Putamen (tissue), 1 donor: ENCODE measurements at places on chromosomes 4 and X.

GRCh38 chr4:114807759-114808404, 209.3 kb downstream of the UGT8 start:
- DNase-seq, result no peak

GRCh38 chr4:77473509-77473908, 132.1 kb upstream of the CXCL13 start:
- no peak for DNase-seq

DNA sequence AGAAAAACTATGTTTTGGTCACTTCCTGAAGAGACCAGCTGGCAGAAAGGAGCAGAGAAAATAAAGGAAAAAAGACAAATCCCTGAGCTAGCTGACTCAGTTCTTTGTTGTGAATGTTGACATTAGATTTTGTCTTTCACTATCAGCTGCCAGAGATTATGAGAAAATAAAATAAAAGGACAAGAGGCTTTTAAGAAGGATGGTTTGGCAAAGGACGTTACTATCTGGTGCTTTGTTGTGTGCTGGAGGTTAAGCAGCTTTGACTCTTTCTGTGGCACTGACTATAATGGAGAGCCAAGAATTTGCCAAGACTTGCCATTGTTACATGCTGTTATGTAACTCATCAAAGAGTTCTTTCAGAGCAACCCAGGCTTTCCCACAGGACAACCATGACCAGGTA, 12.1 kb downstream of the ASB5 start:
- DNase-seq, result no peak

DNA sequence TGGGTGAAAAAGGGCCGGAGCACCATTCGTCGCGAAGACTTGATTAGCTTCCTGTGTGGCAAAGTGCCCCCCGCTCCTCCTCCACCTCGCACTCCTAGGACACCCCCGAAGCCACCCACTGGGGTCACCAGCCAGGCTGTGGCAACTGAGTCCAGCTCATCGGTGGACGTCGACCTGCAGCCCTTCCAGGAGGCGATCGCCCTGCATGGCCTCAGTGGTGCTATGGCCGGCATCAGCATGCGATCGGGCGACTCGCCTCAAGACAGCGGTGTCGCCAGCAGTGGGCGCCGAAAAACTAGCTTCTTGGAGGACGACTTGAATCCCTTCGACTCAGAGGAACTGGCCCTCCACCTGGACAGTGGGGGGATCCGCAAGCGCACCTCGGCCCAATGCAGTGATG, 126.8 kb upstream of the CXorf66 start:
- DNase-seq, result no peak

DNA sequence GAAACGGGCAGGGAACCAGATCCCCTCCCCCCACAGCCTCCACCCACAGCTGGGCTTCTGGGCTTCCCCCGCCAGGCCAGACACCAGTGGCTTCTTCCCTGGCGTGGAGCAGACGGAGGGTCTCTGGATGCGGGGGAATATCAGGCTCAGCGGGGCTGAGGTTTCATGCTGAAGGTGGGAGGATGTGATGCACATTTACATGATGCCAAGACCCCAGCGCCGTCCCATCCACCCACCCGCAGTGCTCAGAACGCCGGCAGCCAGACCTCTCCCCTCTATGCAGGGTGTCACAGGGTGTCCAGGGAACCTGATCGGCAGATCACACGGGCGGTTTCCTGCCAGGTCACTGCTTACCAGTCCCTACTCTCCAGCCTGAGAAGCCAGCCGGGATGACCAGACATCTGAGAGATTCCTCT, 12.8 kb upstream of the TNIP2 start:
- no peak for DNase-seq

- no peak for DNase-seq
Observed at GRCh38 chr4:12178614-12179610, 750.2 kb upstream of the HS3ST1 start.

DNA sequence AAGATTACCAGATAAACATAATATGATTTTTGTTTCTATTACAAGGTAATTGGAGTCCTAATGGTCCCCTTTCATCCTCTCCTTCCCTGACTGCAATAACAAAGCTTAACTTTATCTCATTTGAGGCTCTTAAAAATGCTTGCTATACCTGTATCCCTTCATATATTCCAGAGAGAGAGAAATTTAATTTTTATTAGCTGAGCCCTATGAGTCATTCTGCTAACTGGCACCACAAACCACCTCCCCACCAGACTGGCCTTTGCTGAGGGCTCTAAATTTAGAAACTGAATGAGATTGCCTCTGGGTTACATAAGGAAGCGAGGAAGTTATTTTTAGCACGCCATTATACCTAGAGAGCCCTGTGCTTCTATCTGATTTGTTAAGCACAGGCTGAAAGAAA, 27.4 kb downstream of the CBLL2 start:
- peak; percentile 29 for DNase-seq

GRCh38 chrX:88977835-88978234, 230.8 kb downstream of the CPXCR1 start:
- DNase-seq, result no peak

DNA sequence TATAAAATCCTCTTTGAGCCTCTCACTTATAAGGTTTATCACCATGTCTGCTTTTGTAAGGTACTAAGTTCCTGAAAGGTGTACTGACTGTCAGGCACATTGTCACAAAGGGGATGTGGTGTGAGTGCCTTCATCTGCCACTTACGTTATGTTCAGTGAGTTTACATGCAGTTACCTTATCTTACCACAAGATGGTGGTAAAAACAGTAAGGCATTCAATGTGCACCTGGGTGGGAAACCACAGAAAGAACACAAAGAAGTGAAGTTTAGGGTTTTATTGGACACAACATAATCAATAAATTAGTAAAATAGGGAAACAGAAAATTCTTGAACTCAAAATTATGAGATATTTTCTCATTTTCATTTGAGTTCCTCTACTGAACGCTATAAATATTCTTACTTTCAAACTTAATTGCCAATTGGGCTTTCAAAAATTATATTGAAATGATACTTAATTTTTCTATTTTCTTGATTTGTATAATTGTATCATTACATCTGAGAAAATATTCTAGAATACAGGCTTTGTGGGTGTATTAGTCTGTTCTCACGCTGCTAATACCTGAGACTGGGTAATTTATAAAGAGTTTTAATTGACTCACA, 650.8 kb downstream of the PCDH7 start:
- DNase-seq, result peak; percentile 11

- no peak for DNase-seq
Observed at GRCh38 chr4:8374851-8375649, 65.5 kb downstream of the ACOX3 start.

- no peak for DNase-seq
Observed at GRCh38 chrX:17994429-17994828, 133.3 kb upstream of the RAI2 start.

GRCh38 chr4:51906167-51906958, 63.4 kb downstream of the DCUN1D4 start:
- no peak for DNase-seq

- no peak for DNase-seq
Observed at GRCh38 chr4:138894011-138894410, 121.6 kb upstream of the NOCT start.

DNA sequence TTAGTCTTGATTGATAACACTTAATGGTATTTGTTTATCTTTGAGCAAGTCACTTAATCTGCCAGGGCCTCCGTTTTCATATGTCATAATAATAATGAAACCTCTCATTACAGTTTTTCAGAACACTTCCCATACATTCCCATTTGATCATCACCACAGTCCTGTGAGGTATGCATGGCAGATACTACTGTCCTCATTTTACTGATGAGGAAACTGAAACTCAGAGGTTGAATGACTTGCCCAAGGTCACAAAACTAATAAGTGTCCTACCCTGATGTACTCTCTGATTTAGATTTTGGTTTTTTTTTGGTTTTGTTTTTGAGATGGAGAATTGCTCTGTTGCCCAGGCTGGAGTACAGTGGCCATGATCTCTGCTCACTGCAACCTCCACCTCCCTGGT, 25.7 kb downstream of the ZFX start:
- DNase-seq, result no peak

GRCh38 chr4:174999407-174999806, 81.2 kb downstream of the ADAM29 start:
- no peak for DNase-seq

DNA sequence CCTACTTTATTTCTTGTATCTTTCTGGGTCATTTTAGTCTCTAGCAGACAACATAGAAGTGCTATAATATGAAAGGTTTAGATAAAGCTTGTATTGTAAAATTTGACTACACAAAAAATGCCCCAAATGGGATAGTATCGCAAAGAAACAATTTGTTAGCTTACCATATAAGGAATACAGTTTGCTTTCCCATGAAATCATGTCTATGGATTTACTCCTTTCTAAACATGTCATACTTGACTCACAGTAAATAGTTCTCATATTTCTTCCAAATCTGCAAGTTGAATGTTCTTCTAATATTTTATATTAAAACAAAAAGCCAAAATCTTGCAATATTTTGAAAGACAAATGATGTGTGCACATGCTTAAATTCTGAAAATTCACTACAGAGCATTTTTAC, 103.9 kb downstream of the PPA2 start:
- no peak for DNase-seq

DNA sequence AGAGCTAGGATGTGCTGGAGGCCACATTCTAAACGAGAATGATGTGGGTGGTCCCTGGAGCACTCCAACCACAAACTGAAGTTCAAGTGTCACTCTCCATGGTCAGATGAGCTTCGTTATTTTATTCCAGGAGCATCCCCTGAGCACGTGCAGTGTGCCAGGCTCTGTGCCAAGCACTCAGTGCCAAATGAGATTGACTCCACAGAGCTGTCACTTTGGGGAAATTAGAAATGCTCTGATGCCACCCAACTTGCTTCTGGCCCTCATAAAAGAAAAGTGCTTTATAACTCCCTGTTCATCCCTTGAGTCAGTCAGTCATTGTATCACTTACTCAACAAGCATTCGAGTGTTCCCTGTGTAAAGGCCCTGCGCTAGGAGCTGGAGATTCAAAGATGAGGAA, 91.2 kb downstream of the RTL5 start:
- no peak for DNase-seq

GRCh38 chrX:87702795-87703194, 185.2 kb downstream of the KLHL4 start:
- DNase-seq, result no peak

DNA sequence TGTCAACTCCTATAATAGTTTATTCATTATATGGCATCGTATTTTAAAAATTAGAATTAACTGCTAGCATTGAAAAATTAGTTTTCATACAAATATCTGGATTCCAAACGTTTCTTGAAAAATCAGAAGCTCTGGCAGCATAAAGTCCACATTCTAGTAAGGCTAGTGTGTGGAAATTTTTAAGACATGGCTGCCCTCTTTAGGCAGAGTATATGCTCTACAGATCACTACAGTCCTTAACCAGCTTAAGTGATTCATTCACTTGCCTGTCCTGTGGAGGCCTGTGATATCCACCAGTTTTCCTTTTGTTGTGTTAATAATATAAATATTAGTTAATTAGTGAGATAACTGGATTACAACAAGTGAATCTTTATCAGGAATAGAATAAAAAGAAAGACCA, 287.2 kb downstream of the OPHN1 start:
- peak; percentile 2 for DNase-seq

- no peak for DNase-seq
Observed at GRCh38 chr4:2248044-2248780, 6.3 kb upstream of the HAUS3 start.

DNA sequence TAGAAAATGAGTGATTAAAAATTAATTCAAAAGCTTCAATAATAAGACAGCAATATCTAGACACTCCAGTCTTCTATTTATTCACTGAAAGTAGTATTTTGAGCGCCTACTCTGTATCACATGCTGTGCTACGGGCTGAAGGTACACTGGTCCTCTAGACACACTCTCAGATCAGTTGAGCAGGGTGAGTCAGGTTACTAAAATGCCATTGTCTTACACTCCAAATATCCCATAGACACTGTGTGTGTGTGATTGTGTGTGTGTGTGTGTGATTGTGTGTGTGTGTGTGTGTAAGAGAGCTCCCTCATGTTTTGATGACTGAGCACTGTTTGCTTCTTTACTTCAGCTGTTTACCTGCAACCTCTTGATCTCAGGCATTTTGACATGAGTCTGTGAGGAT, 342.8 kb upstream of the BOD1L1 start:
- DNase-seq, result no peak

DNA sequence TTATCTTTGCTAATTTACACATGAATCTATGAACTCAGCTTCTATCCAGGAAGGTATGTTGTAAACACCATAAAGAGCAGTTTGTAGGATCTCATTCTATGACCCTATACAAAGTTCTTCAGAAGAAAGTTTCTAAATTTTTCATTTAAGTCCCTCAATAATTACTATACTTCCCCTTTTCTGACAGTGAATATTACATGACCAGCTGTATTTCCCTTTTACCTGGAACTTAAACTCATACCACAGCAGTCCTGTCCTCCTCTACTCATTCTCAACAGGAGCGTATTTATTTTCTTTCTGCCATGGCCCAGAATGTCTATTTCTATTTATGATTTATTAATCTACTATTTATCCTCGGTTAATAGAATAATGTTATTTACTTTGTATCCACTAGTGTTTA, 15.8 kb downstream of the RASGEF1B start:
- no peak for DNase-seq

- no peak for DNase-seq
Observed at GRCh38 chrX:30690330-30690729, 37.1 kb downstream of the GK start.

GRCh38 chrX:79366556-79366872, 620 bp downstream of the ITM2A start:
- DNase-seq, result no peak

DNA sequence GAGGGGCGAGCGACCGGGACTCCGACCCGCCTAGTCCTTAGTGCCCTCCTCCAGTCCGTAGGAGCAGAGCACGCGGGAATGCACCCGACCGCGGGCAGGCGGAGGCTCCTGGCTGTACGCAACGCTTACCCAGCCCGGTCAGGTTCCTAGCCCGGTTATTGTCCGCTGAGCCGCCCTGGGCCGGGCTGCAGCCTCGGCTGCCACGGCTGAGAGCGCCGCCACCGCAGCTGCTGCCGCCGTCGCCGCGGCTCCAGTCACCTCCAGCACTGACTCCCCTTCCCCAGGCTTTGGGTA, at the start of gene AMER1:
TSS of gene AMER1 (minus strand) at position 268 of the 294 bp plus-strand sequence. CDS start 12,422 bp downstream, outside the sequence.
- DNase-seq, result no peak

GRCh38 chrX:19256986-19257385, 86.7 kb upstream of the PDHA1 start:
- DNase-seq, result no peak

DNA sequence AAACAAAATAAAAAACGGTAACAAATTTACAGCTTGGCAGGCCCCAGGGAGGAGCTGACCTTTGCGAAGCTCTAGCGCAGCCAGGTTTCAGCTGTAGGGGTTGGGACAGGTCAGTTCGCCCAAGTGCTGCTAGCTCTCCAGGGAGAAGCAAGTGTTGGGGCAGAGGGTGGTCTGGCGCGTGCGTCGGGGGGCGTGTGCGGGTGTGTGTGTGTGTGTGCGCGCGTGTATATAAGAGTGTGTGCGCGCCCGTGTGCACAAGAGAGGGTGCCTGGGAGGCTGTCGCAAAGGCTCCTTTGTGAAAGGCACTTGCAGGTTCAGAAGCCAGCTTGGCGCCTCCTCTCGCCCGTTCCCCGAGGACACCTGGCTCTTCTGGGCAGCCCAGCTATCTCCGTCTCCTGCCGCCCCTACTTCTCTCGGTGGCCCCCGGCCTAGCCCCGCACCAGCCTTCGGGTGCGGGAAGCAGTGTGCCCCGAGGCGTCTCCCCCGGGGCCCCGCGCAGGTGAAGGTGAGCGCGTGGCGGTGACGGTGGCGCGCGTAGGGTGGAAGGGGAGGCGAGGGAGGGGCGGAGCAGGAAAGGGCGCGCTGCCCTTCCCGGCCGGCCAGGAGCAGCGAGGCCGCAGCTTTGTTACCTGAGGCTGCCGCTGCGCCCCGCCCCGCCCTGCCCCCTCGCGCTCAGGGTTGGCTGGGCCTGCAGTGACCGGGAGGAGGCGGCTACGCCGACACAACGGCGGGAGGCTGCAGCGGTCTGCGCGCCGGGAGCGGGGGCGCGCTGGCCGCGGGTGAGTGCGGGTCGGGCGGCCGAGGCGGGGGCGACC, at the start of gene FHDC1:
TSS of gene FHDC1 (plus strand) at position 693 of the 815 bp plus-strand sequence. CDS start 6,735 bp downstream, outside the sequence.
- no peak for DNase-seq
